ENCODE measurements at places on chromosomes 1 and 21.

DNA sequence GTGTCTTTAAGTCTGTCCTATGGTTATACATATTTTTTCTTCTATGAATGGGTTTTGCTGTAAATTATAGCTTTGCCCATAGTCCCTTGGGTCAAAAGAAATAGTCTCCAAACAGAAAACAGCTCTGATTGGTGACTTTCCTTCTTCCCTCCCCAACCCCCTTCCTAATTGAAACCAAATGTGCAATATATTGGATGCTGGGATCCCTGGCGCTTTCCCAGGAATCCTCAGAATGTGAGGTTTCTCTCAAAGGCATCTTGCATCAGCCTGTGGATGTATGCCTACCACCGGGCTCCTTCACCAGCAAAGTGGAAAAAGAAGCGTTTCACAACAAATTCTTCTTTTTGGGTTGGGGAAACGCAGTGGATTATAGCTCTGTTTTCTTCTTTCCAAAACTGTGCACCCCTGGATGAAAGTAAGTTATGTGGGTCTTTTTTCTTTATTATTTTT, at the start of gene DDR2:
Gene DDR2, plus strand, starts transcription at position 248 of the 450 bp plus-strand sequence. CDS start 86,600 bp downstream, outside the sequence.
- DNase-seq, result no peak

- DNase-seq, result no peak
These were observed 151.7 kb downstream of the FASLG start for GRCh38 chr1:172810480-172811175.

DNA sequence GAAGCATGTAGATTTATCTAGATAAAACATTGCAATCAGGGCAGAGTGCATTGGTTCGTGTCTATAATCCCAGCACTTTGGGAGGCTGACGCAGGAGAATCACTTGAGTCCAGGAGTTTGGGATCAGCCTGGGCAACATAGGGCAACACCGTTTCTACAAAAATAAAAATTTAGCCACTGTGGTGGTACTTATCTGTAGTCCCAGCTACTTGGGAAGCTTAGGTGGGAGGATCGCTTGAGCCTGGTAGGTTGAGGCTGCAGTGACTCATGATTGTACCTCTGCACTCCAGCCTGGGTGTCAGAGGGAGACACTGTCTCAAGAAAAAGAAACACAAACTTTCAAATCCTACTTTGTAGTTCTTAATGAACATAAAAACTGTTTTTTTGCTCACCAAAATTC, 64.2 kb upstream of the RCC1 start:
- DNase-seq, result no peak

GRCh38 chr1:225689882-225690459, 37.0 kb upstream of the ENAH start:
- no peak for DNase-seq

GRCh38 chr1:57017200-57017599, 51.4 kb upstream of the C8B start:
- DNase-seq, result no peak

GRCh38 chr1:155051777-155052398, 772 bp downstream of the ADAM15 start:
- peak; percentile 65 for DNase-seq

DNA sequence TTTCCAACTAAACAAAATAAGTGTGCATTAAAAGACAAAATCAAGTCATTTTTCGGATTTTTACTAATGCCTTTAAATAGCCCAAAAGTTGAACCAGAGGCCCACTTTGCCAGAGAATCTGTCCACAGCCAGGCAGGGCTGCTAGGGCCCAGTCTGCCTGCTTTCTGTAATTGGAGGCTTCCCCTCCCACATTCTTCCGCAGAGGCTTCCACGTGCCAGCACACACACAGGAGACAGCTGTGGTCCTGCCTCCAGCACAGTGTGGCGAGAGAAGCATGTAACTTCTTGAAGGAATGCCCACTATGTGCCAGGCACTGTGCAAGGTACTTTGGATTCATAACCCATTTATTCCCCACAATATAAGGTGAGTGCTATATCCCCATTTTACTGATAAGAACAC, 11.3 kb upstream of the PDZK1IP1 start:
- no peak for DNase-seq

GRCh38 chr1:55061000-55061705, 21.8 kb downstream of the PCSK9 start:
- no peak for DNase-seq

DNA sequence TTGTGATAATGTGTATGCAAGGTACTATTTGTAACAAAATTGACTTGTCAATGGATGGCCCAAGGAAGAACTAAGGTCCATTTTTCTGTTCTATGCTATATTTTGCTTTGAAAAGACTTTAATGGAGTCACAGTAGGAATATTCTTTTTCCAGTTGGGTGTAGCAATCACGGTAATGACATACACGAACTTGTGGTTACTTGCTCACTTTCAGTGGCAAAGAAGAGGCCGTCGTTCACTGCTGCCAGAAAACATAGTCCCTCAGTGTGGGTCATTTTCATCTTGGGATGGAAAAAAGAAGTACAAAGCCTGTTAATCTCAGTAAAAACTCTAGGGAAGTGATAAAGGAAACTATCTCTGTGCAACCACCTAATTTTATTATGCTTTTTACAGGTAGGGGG, 47.8 kb upstream of the LAMC2 start:
- no peak for DNase-seq

DNA sequence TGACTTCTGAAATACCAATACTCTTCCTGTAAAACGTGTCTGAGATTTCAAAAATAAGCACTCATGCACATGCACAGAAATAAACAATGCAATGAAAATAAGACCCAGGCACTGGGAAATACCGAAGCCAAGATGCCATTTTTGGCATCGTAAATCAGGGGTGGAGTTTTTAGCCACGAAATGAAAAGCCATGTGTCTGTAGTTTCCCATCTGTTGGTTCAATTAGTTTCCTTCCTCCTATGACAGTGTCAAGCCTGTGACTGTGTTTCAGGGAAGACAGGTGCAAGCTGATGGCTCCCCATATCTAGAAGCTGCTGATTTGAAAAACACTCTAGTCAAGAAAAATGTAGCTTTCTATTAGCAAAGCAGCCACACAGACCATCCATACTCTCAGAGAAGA, 480.4 kb upstream of the CAMK1G start:
- no peak for DNase-seq

All from NCI-H526 treated with DMSO at 0.1 percent for 48 hours (cell line).